GM12892 (cell line): ENCODE measurements at places on chromosomes 1 and 21.
A peak's percentile ranks its signal among the peaks of the same experiment; 100 is the strongest.

DNA sequence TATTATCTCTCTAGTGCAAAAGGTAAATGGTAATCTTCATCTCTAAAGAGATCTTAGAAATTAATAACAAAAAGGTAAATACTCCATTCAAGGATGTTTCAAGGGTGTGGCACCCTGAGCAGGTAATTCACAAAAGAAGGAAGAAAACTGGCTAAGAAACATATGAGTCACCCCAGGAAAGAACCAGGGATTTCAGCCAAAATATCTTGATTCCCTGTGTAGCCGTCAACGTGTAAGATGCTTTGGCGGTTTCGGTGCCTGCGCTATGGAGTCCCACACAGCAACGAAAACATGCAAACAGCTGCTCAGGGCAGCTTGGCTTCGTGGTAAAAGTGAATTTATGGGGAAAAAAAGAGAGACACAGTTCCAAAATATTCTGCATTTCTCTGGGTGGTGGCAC, 3.7 kb downstream of the ITGB2 start:
- DNase-seq = no peak

DNA sequence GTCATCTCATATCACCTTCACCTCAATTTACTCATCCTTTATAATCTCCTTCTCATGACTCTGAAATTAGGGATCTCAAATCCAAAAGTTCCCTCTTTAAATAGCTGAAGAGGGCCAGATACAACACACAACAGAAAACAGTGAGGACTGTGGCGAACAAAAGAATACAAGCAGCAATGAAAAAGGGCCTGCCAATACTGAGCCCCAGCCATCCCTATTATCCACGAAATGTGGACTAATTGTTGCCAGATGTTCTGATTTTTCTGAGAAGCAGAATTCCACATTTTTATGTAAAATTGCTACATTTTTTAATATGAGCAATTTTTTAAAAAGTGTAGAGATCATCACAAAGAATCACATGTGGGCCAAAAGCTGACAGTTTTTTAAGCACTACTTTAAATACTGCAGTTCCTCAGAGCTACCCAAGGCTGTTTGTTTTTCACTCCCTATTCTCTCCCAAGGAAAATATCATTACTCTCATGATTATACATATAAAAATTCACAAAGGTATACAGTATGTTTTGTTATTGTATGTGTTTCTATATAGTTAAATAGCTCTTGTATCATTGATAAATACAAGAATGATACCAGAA, 90.0 kb downstream of the ASH1L start:
- no peak for DNase-seq

DNA sequence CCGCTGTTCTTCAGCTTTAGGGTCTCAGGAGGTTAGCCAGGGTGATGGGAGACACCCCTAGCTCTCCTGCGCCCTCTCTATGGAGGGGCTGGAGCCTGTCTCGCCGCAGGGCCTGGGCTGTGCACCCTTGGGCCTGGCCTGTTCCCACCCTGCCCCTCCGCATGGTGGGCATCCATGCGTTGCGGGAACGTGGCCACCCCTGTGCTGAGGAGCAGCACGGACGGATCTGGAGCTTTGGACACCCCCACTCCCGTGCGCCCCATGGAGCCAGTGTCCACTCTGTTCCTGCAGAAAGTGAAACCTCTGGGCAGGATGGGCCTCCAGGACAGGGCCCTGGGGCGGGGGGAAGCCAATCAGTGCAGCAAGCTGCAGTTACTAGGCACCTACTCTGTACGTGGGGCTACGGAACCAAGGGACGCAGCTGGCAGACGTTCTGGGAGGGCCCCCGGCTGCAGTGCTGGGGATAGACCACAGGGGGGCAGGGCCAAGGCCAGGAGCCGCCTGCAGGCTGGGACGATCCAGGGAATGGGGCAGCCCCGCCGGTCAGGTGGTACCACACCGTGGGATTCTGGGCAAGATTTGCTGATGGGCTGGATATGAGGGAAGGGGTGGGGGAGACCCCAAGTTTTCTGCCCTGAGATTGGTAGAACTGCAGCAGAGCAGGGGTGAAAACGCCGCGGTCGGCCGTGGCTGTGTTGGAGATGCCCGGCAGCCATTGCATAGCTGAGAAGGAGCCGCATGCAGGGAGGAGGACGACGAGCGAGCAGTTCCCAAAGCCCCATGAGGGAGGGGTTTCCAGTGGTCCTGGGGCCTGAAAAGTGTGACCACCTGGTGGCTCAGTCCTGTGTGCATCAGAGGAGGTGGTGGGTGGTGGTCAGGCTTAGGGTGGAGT, 43.3 kb downstream of the TP73 start:
- DNase-seq = peak; percentile 80

GRCh38 chr1:15932612-15933011, 43.3 kb downstream of the ZBTB17 start:
- DNase-seq = no peak

DNA sequence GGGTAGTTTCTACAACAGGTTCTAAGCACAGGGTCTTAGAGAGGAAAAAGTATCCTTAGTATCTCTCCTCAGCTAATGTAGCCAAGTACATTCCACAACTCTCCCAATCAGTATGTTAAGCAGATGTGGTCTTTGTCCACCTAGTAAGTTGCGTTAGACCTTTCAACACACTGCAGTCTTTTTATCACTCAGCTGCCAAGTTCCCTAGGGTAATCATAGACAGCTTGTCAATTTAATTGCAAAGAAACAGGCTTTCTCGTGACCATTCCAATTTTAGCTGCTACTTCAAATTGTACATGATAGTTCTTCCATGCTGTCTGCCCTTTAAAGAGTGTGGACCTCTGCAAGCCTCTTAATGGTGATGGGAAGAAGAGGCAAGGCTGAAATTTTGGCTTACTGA, 211.8 kb upstream of the PKN2 start:
- DNase-seq = no peak

DNA sequence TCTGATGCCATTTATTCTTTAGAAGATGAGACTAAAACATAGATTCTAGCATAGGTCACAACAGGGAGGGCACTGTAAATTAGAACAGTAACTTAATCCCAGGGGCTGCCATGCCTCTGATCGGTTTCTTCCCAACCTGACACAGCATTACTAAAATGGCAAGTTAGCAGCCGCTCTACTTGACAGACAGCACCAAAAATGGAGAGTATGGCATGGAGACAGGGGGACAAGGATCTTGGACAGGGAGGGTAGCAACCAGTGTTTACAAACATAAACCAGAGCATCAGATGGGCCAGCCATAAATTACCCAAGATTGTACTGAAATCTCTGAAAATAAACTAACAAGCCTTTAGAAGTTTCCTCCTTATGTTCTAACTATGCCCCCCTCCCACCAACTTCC, 5.9 kb downstream of the DUSP10 start:
- no peak for DNase-seq

GRCh38 chr21:38839328-38840286, 33.9 kb downstream of the ETS2 start:
- DNase-seq = no peak

DNA sequence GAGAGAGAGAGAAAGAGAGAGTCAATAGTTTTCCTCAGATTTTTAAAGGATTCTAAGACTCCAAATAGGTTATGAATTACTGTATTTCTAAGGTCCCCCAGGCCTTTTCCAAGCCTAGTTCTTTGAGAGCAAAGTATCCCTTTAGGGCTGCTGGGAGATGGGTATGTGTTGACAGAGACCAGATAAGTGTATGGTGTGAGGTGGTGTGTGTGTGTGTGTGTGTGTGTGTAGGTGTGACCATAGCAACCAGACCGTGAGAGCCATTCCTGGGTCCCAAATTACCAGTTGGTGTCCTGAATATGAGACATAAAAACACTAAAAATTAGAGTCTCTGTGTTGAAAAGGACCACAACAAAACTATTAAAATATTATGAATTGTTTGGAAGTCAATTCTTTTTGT, 41.7 kb upstream of the DNAJC6 start:
- DNase-seq = no peak

GRCh38 chr1:167182571-167183320, 37.9 kb upstream of the POU2F1 start:
- DNase-seq = no peak

GRCh38 chr1:2445162-2445822, 30.8 kb upstream of the PLCH2 start:
- DNase-seq = no peak

DNA sequence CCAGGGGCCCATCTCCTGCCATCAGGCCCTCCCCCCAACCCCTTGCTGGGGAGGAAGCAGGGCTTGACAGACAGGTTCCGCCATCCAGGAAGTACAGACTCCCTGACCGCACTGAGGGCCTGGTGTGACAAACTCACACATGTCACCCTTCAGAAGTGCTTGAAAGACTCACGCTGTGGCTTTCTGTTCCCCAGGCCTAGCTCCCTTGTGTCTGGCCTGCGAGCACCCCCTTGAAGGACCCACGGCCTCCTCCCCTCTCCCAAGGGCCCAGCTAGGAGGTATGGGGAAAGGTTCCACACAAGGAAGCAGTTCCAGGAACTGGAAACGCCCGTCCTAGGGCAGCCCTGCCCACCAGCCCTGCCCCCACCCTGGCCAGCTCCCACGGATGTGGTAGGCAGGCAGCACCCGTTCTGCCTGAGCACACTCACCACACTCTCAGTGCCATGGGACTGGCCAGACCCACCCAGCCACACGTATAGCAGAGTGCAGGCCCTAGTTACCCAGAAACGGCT, 26.7 kb downstream of the SLC2A1 start:
- peak; percentile 92 for DNase-seq

DNA sequence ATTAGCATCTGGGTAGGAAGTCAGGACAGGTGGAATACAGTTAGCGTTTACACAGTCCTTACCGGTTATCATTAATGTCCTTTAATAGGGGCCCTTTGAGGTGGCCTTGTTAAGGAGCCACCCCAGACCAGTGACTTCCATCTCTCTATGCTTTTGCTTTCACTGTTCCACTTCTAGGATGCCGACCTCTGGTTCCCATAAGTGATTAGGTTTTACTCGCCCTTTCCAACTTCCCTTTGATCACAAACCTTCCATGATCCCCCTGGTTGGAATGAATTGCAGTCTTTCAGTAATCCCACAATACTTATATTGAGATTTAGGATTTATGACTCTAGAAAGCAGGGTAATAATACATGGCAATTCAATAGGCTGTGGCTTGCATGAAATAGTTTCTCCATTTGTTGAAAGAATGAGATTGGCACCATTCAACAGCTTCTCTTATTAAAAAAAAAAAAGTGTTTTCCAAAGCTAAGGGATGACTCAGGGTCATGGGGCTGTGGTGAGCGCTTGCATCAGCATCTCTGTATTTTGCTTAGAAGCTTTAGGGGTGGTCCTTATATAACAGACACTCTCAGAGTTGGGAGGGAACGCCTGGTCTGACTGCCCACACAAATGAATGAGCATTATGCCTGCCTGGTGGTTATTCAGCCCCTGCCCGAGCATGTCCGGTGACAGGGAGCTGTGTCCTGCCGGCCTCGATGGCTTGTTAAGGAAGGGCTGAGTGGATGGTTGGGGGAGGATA, 110.5 kb downstream of the CNIH3 start:
- DNase-seq = no peak

DNA sequence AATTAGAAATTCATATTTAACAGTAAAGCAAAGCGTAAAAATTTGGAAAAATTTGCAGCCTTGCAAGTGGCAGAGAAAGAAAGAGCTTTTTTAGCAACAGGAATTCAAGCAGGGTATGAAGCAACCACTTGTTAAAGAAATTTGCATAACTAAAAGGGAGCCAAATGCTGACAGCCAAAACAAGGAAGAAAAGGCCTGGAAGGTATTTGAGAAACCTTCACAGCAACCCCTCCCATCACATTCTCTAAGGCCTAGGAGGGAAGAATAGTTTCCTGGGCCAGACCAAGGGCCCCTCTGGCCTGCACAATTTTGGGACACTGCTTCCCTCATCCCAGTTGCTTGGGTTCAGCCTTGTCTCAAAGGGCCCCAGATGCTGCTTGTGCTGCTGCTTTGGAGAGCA, 672.4 kb upstream of the TMPRSS15 start:
- no peak for DNase-seq

- no peak for DNase-seq
Measured at GRCh38 chr1:26791148-26791547, 3.4 kb downstream of the PIGV start.

DNA sequence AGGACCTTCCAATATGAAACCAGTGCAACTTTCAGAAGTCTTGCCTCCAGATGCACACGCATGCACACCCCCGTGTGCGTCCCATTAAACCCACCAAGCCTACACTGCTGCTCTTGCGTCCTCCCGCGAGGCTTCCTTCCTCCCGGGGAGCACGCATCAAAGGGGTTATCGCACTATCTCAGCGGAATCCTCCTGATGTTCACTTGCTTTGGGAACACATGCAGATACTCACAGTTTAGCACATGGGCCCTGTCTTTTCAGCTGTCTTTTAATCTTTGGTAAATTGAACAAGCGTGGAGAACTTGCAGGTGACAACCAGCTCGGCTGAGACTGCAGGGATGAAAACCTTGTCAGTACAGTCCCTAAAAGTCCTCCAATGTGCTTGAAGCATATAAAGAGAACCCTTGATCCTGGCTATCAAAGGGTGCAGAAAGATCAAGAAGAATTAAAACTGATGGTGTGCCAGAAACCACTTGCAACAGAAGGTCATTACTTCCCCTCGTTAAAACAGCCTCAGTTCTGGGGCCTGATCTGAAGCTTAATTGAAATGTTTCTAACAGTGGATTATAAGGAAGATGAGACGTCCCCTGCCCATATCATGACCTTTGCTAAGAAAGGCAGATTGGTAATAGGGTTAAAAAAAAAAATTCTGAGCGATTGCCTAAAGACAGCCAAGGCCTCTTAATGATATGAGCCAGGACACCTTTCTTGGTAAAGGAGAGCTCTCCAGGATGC, 149.4 kb upstream of the LMO4 start:
- no peak for DNase-seq

GRCh38 chr1:225928186-225929175, 4.4 kb upstream of the PYCR2 start:
- no peak for DNase-seq

DNA sequence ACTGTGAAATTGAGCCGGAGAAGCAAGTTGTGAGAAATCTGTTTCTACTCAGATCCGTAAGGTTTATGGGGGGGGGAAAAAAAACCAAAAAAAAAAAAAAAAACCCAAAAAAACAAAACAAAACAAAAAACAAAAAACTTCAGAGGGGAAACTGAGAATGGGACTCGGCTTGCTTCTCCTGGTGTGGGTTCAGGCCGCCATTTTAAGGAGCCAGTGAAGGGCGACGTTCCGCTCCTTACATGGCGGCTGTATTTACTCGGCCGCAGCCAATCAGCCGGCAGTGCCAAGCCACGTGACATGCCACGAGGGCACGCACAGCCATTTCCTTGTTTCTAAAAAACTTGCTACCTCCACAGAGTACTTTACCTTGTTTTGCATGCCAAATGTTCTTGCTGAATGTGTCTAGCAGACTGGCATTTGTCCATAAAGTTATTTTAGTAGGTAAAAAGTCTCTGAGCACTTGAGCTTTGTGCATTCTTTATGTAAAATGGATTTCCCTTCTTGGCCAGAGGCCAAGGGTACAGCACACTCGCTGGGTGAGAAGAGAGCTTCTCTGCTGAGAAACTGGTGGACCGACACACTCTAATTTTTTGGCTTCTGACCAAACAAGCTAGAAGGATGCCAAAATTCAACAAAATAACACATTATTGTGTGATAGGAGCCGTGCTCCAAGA, 101.8 kb downstream of the NFIA start:
- no peak for DNase-seq

- no peak for DNase-seq
Measured at GRCh38 chr1:2644591-2645101, 11.8 kb upstream of the MMEL1 start.
